D341Med (cell line): ENCODE measurements at places on chromosomes 5 and 9.

- DNase-seq: peak; percentile 76
These were observed 88.6 kb downstream of the LMX1B start for GRCh38 chr9:126702151-126703001.

DNA sequence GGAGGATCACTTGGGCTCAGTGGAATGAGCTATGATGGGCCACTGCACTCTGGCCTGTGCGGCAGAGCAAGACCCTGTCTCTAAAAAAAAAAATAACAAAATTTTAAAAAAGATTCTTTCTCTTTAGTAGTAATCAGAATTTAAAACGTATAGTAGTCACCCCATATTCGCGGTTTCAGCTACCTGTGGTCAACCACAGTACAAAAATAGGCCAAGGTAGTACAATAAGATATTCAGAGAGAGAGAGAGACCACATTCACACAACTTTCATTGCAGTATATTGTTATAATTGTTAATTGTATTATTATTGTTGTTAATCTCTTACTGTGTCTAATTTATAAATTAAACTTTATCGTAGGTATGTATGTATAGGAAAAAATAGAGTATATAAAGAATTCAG is 18.7 kb downstream of the INIP start:
- no peak for DNase-seq

GRCh38 chr5:137446151-137446550 is 53.0 kb downstream of the SPOCK1 start:
- no peak for DNase-seq

- no peak for DNase-seq
These were observed 129.4 kb downstream of the SLIT3 start for GRCh38 chr5:169171515-169171914.

DNA sequence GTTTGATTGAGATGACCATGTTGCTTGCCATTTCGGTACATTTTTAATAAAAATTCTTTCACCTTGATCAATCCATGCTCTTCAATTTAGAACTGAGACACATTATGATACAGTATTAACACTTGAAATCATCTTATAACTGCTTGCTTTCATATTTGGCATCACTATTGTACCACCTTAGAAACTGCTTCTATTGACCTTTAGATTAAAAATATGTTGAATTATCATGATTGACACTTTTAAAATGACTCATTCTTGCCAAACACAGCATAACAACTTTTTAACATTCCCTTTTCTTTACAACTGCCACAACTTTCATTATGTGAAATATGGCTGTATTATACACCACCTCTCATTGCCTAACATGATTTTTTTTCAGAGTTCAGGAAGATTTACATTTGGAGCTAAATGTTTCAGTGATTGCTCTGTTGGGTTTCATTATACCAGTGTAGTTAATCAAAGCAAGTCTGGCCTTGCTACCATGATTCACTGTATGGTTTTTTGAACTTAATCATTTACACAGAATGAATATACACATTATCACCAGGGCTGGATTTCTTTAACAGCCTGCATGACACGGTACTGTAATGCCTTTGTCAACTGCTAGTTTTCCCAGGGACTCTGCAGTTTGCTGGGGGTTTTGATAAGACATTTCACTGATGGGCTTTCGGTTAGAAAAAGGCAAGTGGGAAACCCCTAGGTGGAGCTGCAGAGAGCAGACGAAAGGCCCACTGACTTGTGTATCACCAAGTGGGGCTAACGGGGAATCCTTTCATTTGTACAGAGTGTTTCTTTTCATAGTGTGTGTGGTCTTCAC is 93.6 kb upstream of the TLE4 start:
- peak; percentile 52 for DNase-seq

DNA sequence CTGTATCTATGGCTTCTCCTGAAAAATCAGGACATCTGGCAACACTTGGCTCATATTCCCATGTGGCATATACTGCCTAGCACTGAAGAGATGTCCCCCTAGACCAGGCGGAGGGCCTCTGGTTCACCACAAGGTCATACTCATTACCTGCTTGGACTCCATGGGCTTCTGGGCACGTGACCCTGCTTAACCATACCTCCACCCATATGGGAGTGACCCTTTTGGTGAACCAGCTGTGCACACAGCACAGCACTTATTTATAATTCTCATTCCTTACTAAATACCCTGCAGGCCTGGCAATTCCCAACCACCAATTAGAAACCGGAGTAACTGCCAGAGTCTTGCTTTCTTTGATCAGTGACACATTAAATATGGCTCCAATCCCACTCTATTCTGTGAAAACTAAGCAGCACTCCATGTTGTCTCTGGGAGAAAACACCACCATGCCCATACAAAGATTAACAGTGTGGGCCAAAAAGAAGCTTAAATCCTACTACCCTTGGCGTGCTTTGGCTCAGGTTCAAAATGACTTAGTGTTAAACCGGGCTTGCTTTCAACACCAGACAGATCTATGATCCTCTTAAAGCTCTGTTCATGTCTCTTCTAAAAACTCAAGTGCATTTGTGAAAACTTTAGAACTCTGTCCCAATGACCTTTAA is 57.7 kb downstream of the MTMR12 start:
- peak; percentile 70 for DNase-seq

GRCh38 chr5:132557478-132558172 is 848 bp downstream of the RAD50 start:
- DNase-seq: peak; percentile 54

DNA sequence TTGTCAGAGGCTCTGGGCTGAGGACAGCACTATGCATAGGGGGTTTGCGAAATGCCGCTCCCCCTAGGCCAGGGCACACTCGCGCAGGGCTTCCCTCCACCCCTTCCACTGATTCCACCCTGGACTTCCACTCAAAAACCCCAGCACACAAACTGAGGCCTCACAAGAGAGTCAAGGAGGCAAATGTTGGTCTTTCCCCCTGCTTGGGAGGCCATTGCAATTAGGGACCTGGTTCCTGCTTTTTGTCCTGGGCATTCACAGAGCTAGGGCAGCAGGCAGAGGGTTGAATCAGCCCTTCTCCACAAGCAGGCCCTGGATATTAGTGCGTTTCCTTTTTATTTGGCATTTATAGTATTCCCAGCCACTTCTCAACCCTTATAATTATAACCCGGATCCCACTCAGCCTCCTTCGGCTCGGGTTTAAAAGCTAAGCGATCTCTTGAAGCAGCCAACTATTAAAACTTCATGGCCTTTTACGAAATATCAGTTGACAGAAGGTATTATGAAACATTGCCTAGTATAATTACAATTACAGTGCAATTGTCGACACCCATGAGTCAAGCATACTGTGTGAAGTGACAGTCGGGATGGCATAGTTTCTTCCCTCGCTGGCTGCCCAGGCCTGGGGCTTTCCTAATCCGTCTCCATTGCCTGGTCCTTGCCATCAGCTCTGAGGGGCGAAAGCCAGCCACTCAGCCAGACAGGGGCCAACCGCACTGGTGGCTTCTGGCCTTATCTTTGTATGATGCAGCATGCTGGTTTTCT is 285.5 kb upstream of the MAP3K1 start:
- DNase-seq: no peak

- DNase-seq: no peak
These were observed 16.5 kb upstream of the SPARC start for GRCh38 chr5:151703227-151703626.

- DNase-seq: no peak
These were observed 15.6 kb downstream of the FCN2 start for GRCh38 chr9:134895908-134896833.

GRCh38 chr9:84111726-84112125 is 131.1 kb downstream of the RMI1 start:
- no peak for DNase-seq

DNA sequence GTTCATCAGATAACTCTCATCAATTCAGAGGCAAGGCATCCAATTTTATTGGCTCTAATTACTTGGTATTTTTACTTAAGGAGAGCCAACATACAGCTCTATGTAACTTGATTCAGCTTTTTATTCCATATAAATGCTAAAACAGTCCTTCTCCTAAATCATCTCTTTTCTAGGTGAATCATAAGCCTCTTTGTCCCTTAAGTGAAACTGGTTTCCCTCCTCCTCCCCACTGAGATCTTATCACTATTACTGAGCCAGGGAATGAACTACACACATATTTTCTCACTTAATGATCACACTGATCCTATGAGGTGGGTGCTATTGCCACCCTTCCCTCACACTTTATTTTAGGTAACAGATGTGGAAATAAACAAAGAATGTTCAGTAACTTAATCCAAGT is 1143.8 kb downstream of the MAT2B start:
- no peak for DNase-seq

DNA sequence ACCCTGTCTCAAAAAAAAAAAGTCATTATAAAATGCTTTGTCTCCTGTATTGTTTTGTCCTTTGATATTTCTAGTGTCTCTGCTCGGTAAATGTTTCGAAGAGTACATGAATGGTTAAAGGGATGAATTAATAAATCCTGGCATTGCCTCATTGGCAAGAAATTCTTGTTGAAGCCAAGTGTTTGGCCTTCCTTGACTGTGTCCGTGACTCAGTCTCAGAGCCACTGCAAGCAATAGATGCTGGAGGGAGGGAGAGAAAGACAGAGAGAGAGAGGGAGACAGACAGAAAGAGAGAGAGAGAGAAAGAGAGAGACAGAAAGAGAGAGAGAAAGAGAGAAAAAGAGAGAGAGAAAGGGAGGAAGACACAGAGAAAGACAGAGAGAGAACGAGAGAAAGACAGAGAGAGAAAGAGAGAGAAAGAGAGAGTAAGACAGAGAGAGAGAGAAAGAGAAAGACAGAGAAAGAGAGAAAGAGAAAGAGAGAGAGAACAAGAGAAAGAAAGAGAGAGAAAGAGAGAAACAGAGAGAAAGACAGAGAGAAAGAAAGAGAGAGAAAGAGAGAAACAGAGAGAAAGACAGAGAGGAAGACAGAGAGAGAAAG is 72.5 kb upstream of the RXRA start:
- no peak for DNase-seq

DNA sequence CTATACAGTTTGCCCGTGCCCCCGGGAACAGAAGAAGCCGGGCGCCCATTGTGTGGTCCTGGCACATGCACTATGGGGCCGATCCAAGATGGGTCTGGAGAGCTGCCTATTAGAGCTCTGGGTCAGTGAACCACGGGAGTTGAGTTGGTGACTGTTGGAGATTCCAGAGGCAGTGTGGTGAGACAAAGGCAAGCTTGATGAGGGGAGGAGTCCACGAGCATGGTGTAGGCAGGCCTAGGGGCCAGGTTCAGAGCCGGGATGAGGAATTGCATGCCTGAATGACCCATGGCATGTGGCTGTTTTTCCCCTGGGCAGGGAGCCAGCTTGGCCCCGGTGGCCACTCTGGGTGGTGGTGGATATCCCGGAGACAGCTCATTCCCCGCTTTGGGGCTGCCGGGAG is 84.4 kb upstream of the STC2 start:
- no peak for DNase-seq

DNA sequence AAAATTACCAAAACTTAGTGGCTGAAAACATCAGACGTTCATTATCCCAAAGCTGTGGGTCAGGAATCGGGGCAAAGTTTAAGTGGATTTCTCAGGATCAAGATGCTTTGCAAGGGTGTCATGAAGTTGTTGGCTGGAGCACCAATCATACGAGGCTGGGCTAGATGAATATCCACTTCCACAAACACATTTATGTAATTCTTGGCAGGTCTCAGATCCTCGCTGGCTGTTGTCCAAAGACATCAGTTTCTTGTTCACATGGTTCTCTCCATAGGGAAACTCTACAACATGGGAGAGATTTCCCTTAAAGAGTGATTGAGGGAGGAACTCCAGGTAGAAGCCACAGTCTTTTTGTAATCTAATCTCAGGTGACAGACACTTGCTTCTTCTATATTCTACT is 20.2 kb upstream of the CCDC192 start:
- no peak for DNase-seq

GRCh38 chr9:89670114-89670513 is 65.3 kb downstream of the GADD45G start:
- no peak for DNase-seq

- DNase-seq: no peak
These were observed 58.8 kb upstream of the RAI14 start for GRCh38 chr5:34597034-34598027.

- DNase-seq: peak; percentile 56
These were observed 478.8 kb upstream of the ADAMTS16 start for GRCh38 chr5:4661326-4661725.

GRCh38 chr5:37370550-37370863 is 399 bp downstream of the NUP155 start:
- no peak for DNase-seq

DNA sequence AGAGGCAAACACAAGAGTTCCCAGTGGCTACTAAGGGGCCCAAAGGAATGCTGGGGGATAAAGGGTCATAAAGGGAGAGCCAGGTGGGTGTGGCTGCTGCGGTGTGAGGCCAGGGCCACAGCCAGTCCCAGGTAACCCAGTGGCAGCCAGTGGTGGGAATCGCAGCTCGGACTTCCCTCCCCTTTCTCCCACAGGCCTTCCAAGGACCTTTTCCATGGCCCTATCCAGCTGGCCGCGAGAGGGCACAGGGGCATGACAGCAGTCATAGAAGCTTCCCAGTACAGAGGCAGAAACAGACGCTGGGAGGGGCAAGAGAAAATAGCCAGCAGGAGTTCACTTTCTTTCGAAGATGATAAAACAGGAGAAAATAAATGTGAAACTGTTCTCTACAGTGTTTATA is 257.6 kb downstream of the SEMA5A start:
- no peak for DNase-seq

DNA sequence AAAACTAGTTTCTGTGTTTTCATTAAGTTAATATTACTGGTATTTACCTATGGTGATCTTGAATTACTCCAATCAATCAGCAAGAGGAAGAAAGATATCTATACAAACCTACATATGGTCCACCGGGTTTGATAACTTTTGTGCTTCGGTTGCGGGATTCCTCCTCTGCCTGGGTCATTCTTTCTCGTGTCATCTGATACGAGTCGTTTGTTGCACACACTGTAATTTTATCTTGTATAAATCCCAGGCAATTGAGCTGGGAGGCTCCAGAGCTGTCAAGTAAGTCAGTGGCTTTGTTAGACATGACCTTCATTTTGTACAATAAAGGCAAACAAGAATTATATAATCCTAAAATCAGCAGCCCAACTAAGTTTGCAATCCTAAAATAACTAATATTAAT is 48.0 kb downstream of the ELL2 start:
- no peak for DNase-seq

DNA sequence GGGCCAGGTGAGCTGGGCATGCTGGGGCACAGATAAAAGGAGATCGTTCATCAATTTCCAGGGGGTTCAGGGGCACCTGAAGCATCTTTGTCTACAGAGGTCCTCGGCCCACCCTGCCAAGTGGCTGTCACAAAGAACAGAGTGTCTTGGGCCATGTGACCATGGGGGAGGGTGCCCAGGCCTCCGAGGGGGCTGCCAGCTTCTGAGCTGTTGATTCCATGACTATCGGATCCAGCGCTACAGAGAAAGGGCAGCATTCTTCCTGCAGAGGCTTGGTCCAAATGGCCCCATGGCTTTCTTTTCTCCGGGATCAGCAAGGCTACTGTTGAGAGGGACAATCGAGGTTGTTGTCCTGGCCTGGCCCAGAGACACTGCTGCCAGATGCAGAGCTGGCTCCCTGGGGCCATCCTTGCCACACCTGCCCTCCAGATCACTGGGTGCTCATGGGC is 289.2 kb downstream of the ZSWIM6 start:
- DNase-seq: no peak
